Right hindlimb (tissue), 1 donor: ENCODE measurements at places on chromosomes 13 and 19.

DNA sequence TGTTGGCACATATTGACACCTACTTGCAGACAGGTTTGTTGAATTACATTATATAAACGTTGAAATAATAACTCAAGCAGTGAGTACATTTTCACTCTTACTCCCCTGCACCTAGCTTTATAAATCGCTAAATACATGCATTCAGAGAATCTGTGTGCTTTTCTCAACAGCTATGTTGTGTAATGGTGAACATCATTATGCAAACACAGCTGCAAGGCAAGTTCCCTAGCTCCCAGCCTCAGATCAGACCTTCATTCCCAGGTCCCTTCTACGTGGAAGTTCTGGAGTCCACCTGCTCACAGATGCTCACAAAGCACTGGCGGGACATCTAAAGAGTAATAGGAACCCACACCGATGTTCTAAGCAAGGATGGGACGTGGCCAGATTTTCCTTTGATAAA, 86.8 kb upstream of the PEG3 start:
- DNase-seq: no peak

- DNase-seq: no peak
These were observed 209.5 kb downstream of the ABCC4 start for GRCh38 chr13:95091755-95092154.

- DNase-seq: no peak
These were observed 26.7 kb upstream of the RNASEH2B start for GRCh38 chr13:50882816-50883435.

GRCh38 chr13:49791711-49792549, 552 bp downstream of the KPNA3 start:
- DNase-seq: peak; percentile 68

DNA sequence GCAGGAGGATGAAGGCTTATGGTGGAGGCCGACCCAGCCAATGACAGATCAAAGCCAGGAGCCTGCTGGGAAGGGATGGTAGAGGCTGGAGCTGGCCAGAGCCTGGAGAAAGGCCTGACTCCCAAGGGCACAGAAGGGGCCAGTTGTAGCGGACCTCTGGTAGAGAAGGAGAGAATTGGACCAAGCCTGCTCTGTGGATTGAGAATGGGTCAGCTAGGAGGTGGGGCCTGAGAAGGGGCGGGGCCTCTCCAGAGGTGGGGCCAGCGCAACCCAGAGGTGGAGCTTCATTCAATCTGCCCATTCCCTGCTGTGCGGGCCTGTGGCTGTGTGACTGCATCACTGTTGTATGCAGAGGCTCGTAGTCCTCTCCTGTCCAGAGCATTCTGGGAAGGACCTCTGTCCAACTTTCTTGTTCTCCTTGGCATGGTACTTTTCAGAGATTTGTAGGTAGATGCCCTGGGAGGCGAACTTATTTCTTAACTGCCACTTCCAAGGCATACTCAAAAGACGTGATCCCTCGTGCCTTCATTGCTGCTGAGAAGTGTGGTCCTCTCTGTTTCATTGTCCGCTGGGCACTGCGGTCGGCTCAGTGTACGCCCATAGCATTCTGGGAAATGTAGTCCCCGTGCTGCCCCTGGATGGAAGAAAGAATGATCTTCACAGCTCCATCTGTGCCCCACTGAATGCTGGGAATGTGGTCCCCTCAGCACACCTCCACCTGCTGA, 6.7 kb downstream of the GRIN2D start:
- peak; percentile 65 for DNase-seq

DNA sequence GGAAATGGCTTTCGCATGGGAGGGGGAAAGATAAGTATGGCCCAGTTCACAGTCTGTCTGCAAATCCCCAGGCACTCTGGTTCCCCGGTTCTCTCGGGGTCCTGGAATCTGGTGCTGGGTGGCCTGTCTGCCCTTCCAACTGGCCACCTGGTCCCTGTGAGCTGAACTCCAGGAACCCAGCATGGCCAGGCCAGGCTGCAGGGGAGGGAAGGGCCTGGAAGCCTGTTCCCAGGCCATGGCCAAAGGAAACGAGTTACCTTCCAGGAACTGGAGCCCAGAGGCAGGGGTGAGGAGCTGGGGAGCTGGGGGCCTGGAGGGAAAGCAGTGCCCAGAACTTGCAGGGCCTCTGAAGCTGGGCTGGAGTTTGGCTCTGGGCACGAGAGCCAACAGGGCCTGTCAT, 19.1 kb upstream of the PNMA8C start:
- DNase-seq: peak; percentile 58

DNA sequence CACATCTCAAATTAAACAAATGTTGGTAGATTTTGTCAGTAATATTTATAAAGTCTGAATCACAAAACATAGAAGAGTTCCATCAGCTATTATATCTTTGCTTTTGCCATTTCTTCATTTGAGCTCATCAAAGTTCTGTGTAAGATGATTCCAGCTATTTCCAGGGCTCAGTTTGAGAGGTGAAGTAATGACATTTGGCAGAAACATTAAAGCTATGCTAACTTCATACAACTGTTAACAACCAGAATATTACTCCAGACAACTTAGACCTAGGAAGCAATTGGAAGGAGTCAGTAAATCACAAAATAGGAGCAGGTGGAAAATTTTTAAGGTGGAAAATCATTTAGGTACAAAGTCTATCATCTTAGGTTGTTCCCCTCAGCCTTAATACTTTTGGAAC, 76.2 kb upstream of the CSNK1A1L start:
- no peak for DNase-seq

GRCh38 chr19:2236314-2237050, at the start of the genes PLEKHJ1 and SF3A2:
Gene PLEKHJ1 (minus strand): TSS chr19:2236329. CDS start chr19:2236248, 81 bp downstream.
Gene SF3A2 (plus strand): TSS chr19:2236824. CDS start chr19:2243419, 6,595 bp downstream.
- DNase-seq: peak; percentile 99

DNA sequence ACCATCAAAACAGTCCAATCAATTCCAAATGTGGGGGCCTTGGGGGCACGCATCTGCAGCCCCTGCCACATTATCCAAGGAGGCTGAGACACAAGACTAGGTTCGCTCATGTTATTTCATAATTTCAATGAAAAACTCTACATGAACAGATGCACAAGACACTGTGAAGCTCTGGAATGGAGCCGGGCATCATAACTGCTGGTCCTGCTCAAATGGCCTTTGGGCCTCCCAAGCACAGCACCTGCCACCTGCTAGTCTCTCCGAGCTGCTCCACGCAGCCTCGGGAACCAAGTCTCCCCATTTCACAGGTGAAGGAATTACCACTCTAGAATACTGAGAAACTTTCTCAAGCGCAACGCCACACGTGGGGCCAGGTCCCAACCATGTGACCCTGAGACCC, 16.9 kb downstream of the CARS2 start:
- DNase-seq: no peak

DNA sequence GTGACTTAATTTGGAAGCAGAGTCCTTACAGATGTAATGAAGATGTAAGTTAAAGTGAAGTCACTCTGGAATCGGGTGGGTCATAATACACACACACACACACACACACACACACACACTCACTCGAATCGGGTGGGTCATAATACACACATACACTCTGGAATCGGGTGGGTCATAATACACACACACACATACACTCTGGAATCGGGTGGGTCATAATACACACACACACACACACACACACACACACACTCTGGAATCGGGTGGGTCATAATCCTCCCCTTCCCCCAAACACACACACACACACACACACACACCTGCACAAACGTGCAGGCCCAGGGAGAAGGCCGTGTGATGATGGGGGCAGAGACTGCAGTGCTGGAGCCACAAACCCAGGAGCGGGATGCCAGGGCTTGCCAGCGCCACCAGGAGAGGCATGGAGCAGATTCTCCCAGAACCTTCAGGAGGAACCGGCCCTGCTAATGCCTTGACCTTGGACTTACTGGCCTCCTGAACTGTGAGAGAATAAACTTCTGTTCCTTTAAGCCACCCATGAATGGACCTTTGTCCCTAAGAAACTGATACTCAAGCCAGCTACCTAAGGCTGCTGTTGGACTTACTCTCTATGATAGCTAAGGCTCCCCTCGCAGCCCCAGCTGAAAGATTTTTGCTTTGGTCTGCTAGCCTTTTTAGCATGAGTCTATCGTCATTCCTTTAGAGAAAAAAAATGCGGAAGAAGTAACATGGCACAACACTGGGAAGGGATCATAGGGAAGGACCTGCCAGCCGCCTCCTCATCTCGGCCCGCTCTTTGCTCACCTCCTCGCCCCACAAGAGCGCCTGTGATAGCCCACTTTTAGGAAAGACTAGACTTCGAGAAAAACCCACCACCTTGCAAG, 136.2 kb upstream of the RNF113B start:
- no peak for DNase-seq

DNA sequence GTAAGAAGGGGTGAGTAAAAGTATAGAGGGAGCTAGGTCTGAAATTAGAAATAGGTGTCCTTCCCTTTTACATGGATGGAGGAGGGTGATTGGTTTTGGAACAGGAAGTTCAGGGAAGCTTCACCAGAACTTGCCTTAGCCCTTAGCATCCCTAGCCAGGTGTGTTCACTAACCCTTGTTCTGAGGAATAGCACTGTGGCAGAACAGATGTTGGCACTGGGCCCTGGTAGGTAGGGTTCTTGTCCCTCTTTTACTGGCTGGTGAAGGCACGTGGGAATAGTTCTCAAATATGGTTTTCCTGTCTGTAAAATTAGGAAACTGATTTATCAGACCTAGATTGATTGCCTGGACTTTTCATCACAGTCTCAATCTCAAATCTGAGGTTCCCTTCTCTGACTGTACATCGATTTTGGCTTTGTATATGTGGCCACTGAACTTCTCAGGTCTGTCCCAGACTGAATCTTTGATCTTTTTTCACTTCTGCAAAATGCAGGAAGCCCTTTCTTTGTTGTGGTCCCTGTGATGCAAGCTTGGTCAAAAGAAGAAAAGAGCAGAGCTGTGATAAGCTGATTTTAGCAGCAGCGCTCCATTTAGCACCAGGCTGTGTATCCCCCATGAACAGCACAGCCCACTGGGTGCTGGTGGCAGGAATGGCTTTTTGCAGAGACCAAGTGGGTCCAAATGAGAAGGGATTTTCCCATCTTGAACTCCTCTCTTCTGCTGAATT, 86.2 kb upstream of the HTR2A start:
- no peak for DNase-seq

- DNase-seq: peak; percentile 37
These were observed 7.9 kb downstream of the VASP start for GRCh38 chr19:45515081-45515624.

DNA sequence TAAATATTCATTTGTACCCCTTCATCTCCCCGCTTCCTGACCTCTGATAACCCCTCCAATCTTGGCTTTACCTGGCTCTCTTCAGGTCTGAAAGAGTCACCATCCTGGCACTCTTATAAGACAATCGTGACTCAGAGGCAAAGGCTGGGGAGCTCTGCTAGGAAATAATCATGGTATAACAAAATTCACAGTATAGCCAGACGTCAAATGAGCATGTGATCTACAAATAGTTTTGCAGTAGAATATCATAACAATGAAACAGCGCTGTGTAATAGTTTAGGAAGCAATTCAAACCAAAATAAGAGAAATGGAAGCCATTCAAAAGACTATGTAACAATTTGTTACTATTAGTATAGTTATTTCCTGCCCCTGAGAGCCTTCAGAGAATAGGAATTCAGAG, 34.2 kb downstream of the RXFP2 start:
- no peak for DNase-seq

DNA sequence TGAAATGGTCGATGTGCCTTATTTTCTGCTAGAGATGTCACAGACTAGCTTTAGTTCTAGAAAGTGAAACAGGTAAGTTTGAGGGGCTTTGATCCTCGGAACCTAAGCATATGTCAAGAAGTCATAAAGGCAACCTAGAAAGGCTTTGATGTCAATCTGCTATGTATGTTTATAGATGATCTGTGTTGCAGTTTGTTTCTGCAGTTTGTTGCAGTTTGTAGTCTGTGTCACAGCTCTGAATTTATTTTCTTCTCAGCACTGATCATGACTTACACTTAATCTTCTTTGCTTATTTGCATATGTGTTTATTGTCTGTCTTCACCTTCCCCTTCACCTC, 5.9 kb downstream of the LSM14A start:
- no peak for DNase-seq
